NT2/D1 (cell line): ENCODE measurements at places on chromosomes 3 and 15.
A peak's percentile ranks its signal among the peaks of the same experiment; 100 is the strongest.

DNA sequence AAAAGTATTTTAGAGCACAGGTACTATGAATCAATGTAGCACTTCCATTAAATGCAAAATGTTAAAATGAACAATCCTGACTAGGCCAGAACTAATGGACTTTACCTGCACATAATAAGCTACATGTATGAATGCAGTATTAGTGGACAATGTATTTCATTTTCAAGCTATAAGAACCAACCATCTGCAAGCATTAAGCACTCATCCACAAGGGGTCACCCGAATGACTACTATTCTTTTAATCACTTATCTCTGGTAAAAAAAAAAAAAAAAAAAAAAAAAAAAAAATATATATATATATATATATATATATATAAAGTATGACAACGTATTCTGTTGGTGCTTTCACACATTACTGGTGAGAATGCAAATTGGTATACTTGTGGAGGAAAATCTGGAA, 7.2 kb downstream of the HERC1 start:
- DNase-seq, result no peak

- DNase-seq, result peak; percentile 15
These were observed 48.4 kb downstream of the HES1 start for GRCh38 chr3:194184265-194184751.

GRCh38 chr3:187136337-187136736, 3.0 kb downstream of the RPL39L start:
- DNase-seq, result no peak

GRCh38 chr3:156024904-156025533, 95.4 kb upstream of the KCNAB1 start:
- DNase-seq, result no peak

GRCh38 chr15:40449275-40449674, 8.5 kb downstream of the BAHD1 start:
- DNase-seq, result no peak

- no peak for DNase-seq
These were observed 10.5 kb downstream of the IL17RD start for GRCh38 chr3:57154470-57155309.

DNA sequence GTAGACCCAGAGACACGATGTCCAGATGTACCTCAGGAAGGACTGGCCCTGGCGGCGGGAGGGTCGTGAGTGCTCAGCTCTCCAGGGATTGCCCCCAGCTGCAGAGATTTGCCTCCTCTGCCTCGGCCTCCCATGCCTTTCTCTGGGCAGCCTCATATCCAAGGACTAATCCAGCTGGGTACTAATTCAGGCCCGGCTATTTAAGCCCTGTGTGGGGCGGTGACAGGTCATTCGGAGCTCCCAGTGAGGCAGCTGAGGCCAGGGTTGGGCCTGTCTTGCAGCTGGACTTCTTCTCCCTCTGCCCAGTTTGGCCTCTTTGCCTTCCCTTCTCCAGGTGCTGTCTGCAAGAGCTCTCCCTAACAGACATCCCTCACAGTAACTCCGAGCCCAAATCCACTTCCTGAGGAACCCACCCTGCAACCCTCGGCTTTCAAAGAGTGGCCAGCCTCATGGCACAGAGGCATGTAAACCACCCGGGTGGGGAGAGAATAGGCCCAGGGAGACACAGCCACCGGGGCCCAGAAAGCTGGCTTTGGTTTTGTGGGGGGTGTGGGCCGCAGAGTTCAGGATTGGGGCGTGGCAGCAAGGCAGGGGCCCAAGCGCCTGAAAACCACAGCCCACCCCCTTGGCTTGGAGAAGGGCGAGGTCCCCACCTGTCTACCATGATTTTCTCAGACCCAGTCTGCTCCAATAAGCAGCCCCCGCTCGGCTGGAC, 85.8 kb downstream of the PPCDC start:
- no peak for DNase-seq

DNA sequence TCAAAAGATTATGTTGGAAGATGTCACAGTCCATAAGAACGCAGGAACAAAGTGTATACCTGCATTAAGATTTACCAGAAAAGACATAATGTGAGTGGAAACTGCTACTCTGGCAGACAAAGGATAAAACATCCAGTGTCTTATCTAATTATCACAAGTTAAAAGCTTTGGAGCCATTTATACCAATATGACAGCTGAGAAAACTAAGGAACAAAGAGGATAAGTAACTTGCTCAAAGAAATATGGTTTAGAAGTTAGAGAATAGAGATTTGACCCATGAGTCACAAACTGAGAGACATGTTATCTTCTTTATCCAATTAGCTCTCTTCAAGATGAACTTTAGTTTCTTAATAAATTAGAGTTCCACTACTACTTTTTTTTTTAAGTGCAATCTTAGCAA, 1473.7 kb downstream of the OTOL1 start:
- no peak for DNase-seq
